ENCODE measurements at places on chromosomes 6 and 20. TPM values are rescaled to one million over a fixed set of nuclear protein-coding genes. Genes with fewer than 3 reads are reported as not detected.

GPR31 gene
- polyA plus RNA-seq: not detected

BPIFB4 gene
- polyA plus RNA-seq: not detected

SLC24A3 gene
- 6.5 TPM for polyA plus RNA-seq

IRF4 gene
- polyA plus RNA-seq: 0.28 TPM

FRS3 gene
- 3.3 TPM for polyA plus RNA-seq

TNXB gene
- polyA plus RNA-seq: 15.5 TPM

TBX18 gene
- 0.57 TPM for polyA plus RNA-seq

RBM24 gene
- polyA plus RNA-seq: 0.51 TPM

OPRM1 gene
- polyA plus RNA-seq: not detected

VARS1 gene
- 35.7 TPM for polyA plus RNA-seq

CD40 gene
- polyA plus RNA-seq: 10.8 TPM

BCAS1 gene
- polyA plus RNA-seq: 4.7 TPM

TFB1M gene
- polyA plus RNA-seq: 13.3 TPM

SSTR4 gene
- not detected for polyA plus RNA-seq

FOXQ1 gene
- polyA plus RNA-seq: 7.8 TPM

RAB44 gene
- polyA plus RNA-seq: 0.21 TPM

PHACTR3 gene
- 0.83 TPM for polyA plus RNA-seq

GLP1R gene
- polyA plus RNA-seq: not detected

CD24 gene
- polyA plus RNA-seq: 1,326 TPM

PTCRA gene
- not detected for polyA plus RNA-seq

OXT gene
- 0.13 TPM for polyA plus RNA-seq

CCN5 gene
- 48.2 TPM for polyA plus RNA-seq

HLA-DRB5 gene
- 0.08 TPM for polyA plus RNA-seq

MROH8 gene
- 1.3 TPM for polyA plus RNA-seq

HLA-DQB2 gene
- polyA plus RNA-seq: 0.51 TPM
